ENCODE measurements at places on chromosomes 5 and 9.

DNA sequence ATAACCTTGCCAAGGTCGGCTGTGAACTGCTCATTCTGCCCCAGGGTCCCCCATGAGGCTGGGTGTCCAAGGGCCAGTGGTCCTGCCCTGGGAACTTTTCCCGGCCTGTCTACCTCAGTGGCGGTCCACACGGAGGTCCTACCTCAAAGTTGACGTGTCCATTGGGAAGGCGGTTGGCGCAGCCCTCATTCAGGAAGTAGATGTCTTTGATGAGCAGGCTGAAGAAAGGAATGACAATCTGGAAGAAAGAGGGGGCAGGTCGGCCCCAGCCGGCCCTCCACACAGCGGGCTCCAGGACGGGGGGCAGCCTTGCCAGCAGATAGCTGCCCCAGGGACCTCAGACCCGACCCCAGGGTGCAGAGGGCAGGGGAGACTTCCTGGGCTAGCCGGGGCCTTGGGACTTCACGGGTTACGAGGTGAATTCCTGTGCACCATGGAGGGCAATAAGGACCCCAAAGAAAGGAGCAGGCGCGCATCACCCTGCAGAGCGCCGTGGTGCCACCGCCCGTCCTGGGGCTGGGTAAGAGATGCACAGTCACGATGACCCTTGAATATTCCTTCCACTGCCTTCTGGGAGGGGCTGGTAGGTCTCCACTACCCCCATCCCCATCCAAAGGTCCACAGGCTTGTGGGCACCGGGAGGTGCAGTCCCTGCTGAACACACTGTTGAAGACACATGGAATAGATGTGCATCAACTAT lies 42.9 kb upstream of the RNF130 start:
- DNase-seq = no peak

- DNase-seq = peak; percentile 15
Measured at GRCh38 chr5:80254767-80255430, 949 bp downstream of the SERINC5 start.

DNA sequence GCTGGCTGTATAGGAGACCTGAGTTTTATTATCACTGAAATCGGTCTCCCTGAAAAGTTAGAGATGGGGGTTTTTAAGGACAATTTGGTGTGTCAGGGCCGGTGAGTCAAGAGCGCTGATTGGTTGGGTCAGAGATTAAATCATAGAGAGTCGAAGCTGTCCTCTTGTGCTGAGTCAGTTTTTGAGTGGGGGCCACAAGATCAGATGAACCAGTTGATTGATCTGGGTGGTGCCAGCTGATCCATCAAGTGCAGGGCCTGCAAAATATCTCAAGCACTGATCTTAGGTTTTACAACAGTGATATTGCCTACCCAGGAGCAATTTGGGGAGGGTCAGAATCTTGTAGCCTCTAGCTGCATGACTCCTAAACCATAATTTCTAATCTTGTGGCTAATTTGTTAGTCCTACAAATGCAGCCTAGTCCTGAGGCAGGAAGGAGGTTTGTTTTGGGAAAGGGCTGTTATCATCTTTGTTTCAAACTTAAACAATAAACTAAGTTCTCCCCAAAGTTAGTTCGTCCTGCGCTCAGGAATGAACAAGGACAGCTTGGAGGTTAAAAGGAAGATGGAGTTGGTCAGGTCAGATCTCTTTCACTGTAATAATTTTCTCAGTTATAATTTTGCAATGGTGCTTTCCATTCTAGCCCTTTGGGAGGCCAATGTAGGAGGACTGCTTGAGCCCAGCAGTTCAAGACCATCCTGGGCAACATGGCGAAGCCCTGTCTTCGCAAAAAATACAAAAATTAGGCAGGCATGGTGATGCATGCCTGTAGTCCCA lies 31.6 kb upstream of the RFK start:
- no peak for DNase-seq

DNA sequence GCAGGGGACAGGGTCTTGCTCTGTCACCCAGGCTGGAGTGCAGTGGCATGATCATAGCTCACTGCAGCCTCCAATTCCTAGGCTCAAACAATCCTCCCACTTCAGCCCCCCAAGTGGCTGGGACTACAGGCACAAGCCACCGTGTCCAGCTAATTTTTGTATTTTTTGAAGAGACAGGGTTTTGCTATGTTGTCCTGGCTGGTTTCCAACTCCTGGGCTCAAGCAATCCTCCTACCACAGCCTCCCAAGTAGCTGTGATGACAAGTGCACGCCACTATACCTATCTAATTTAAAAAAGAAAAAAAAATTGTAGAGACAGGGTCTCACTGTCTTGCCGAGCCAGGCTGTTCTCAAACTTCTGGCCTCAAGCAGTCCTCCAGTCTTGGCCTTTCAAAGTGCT lies 31.6 kb upstream of the LECT2 start:
- no peak for DNase-seq

DNA sequence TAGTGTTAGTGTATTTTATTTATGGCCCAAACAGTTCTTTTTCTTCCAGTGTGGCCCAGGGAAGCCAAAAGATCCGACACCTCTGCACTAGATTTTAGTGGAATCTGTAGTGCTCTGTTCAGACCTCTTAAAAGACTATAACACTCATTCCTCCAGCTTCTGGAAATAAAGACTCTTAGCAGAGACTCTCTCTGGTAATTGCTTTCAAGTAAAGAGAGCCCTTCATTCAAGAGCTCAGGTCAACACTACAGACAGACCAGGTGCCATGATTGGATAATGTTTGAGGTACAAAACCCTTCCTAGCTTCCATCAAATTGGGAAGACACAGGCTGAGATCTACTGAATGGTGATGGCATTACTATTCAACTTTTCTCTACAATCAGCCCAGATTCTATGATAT lies 255.8 kb downstream of the PRDM9 start:
- DNase-seq = no peak

GRCh38 chr9:80094176-80094771 lies 522.5 kb downstream of the TLE4 start:
- DNase-seq = no peak

- no peak for DNase-seq
Measured at GRCh38 chr5:58335518-58335917, 124.4 kb downstream of the PLK2 start.

- DNase-seq = no peak
Measured at GRCh38 chr9:83012168-83012921, 50.6 kb downstream of the RASEF start.

- DNase-seq = no peak
Measured at GRCh38 chr9:114656301-114656700, 1.3 kb downstream of the TEX53 start.

DNA sequence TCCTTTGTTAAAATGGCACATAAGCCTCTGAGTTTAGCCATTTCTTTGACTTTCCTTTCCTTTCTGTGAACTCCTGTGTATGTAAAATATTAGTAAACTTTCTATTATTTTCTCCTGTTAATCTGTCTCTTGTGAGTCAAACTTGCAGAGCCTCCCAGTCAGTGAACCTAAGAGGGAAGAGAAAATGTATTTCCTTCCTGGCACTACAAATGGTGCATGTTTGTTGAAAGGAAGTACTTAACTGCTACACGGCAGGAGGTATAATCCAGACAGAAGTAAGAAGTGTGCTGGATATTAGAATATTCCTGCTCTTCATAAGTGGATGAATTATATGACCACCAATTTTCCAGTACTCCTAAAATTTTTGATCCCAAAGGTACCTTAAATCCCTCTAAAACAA lies 23.0 kb downstream of the CTSL start:
- DNase-seq = no peak

DNA sequence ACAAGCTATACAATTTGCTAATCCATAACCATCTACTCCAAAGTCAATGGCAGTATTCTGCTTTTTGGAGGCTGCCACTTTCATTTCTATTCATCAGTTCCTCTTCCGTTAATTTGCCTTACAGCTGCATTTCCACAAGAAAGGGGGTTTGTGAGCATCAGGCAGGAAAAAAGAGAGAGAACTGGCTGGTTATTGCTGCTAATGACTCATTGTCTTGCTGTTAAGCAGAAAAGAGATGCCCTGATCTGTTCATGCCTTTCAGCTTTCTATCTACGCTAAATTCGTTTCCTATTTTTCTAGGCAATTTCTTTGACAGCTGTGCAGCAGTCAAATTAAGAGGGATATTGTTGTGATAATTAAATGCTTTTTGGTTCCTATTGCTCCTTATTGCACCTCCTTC lies 65.9 kb upstream of the GNAQ start:
- DNase-seq = peak; percentile 64
